ENCODE measurements at places on chromosomes 3 and 15. TPM values are rescaled to one million over a fixed set of nuclear protein-coding genes. Genes with fewer than 3 reads are reported as not detected.

DNA sequence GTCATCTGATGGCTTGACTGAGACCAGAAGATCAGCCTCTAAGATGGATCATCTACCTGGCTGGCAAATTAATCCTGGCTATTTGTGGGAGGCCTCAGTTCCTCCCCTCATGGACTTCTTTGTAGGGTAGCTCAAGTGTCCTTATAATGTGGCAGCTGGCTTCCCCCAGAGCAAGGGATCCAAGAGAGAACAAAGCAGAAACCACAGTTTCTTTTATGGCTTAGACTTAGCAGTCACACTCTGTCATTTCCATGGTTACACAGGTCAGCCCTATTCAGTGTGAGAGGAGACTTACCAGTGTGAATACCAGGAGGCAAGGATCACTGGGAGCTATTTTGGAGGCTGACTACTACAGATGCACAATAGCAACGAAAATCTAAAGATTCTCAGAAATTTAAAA lies 15.3 kb upstream of the ARL14 start:
- no peak for DNase-seq

Gene C3orf49
- total RNA-seq: not detected

Gene SLC27A2
- total RNA-seq: not detected

DNA sequence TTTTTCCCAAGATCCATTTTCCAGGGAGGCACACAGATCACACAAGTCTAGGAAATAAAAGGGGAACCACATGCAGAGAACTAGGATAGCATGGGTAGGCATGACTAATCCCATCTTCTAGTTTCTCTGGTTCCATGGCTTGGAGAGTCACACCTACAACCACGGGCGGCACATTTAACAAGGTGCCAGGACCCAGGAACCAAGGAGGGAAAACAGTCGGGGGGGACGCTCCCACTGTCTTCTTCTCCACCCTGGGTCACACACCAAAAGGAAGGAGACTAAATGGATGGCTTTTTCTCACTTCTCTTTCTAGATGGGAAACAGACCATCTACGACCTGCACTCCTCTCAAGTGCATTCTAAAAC lies 4.6 kb upstream of the SMCO1 start:
- no peak for DNase-seq

GRCh38 chr3:133362539-133362938 lies 37.3 kb upstream of the BFSP2 start:
- no peak for DNase-seq
